ENCODE measurements at places on chromosomes 1 and 21. TPM values are rescaled to one million over a fixed set of nuclear protein-coding genes. Genes with fewer than 3 reads are reported as not detected.

MX2 gene
- polyA plus RNA-seq = 8.2 TPM

KRTAP12-2 gene
- not detected for polyA plus RNA-seq

DNASE2B gene
- not detected for polyA plus RNA-seq

KCNA2 gene
- 0.32 TPM for polyA plus RNA-seq

MFSD2A gene
- 3.5 TPM for polyA plus RNA-seq

All from urinary bladder (tissue), 4 donors.